ENCODE measurements at places on chromosomes 7 and 10. TPM values are rescaled to one million over a fixed set of nuclear protein-coding genes. Genes with fewer than 3 reads are reported as not detected.

Gene KIAA1217
- total RNA-seq: 27.3 TPM

Gene TMEM273
- 11.6 TPM for total RNA-seq

Gene PRF1
- not detected for total RNA-seq

Gene ITGA8
- total RNA-seq: 2.1 TPM

- no peak for DNase-seq
Measured at GRCh38 chr7:157011333-157012112, 1.1 kb upstream of the MNX1 start.

- DNase-seq: no peak
Measured at GRCh38 chr7:95999481-95999880, 227.1 kb downstream of the DYNC1I1 start.

DNA sequence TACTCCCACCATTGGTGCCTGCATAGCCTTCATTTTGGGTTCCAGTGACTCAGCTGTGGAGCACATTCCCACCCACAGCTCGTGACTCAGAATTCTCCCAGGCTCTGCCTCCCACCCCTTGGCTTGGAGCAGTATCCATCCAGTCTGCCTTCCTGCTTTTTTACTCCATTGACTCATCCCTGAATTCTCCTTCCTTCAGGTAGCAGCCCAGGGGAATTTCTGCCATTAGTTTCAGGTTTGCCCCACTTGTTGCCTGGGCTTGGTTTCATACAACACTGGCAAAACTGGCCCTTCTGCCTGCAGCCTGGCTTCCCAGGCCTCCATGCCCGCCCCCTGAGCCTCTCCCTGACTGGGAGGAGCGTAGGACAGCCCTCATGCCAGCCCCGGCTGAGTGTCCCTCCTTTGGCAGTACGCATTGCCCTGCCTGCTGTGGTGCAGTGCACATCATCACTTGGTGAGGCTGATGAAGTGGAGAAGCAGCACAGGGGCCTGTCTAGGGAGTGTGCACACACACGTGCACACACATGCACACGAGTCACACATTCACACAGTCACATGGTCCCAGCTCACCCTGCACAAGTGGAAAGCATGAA is 55.0 kb downstream of the SNX10 start:
- DNase-seq: no peak

- no peak for DNase-seq
Measured at GRCh38 chr7:73973091-73973490, 54.9 kb upstream of the ELN start.

Data from glomerular endothelial cell (primary cell).